ENCODE measurements at places on chromosomes 16 and 17. TPM values are rescaled to one million over a fixed set of nuclear protein-coding genes. Genes with fewer than 3 reads are reported as not detected.

The CCDC78 gene
- total RNA-seq, result 3.1 TPM

The B9D1 gene
- total RNA-seq, result 1.4 TPM

The SPATA22 gene
- 1.3 TPM for total RNA-seq

The TMEM100 gene
- 0.35 TPM for total RNA-seq

The NCBP3 gene
- 55.5 TPM for total RNA-seq

The RAB37 gene
- total RNA-seq, result 51.4 TPM

The HSD11B2 gene
- 0.32 TPM for total RNA-seq

DNA sequence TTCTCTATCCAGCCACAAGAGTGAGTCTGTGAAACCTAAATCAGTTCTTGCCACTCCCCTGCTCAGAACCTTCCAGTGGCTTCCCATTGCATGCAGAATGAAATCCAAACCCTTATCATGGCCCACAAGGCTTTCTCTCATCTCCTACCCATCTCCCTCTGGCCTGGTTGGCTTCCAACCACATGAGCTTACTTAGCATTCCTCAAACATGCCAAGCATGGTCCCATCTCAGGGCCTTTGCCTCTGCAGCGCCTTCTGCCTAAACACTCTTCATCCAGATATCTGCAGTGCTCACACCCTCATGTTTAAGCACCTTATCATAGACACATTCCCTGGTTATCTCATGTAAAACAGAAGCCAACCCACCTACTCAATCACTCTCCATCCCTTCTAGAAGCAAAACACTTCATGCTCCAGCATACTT lies 15.5 kb downstream of the TK2 start:
- no peaks in the 10 kb centered on the region for H3K36me3 ChIP-seq
- no peak for DNase-seq
- H3K27me3 ChIP-seq, result no peaks in the 10 kb centered on the region
- no peak overlapping the region for H3K27ac ChIP-seq
